ENCODE measurements at places on chromosomes 11 and 22. TPM values are rescaled to one million over a fixed set of nuclear protein-coding genes. Genes with fewer than 3 reads are reported as not detected.

- DNase-seq, result no peak
- no peaks in the 10 kb centered on the region for H3K27me3 ChIP-seq
- no peaks in the 10 kb centered on the region for H3K36me3 ChIP-seq
- H3K27ac ChIP-seq, result no peak overlapping the region
These were observed 11.0 kb downstream of the RHBDD3 start for GRCh38 chr22:29256606-29257325.

- no peaks in the 10 kb centered on the region for H3K27me3 ChIP-seq
- H3K4me1 ChIP-seq, result peaks cover 3% of the 10 kb centered on the region
- no peak overlapping the region for H3K4me3 ChIP-seq
- peak overlapping the region; percentile 58 for H3K27ac ChIP-seq
- no peaks in the 10 kb centered on the region for H3K36me3 ChIP-seq
These were observed 151.6 kb upstream of the MTMR2 start for GRCh38 chr11:96075532-96075959.

Gene TTC36
- polyA plus RNA-seq, result not detected

DNA sequence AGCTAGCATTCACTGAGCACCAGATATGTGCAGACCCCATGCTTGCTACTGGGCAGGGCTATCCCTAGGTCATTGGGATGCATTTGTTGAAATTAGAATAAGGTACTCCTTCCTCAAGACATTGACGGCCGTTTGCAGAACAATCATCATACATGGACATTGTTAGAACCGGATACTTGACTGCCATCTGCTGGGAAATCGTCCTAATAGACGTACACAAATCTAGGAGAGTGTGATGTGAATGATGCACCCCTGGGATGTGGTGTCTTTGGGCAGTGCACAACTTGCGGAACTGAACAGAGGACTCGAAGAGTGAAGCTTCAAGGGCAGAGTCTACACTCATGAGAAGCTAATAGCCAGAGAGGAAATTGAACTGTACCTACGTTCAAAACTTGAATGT lies 35.9 kb downstream of the MYO18B start:
- H3K4me3 ChIP-seq, result no peak overlapping the region
- H3K36me3 ChIP-seq, result no peaks in the 10 kb centered on the region
- H3K27ac ChIP-seq, result no peak overlapping the region
- DNase-seq, result no peak

Gene OR51E1
- 0.23 TPM for polyA plus RNA-seq

Data from pancreas (tissue), 10 donors.